ENCODE measurements at places on chromosomes 5 and 9.

DNA sequence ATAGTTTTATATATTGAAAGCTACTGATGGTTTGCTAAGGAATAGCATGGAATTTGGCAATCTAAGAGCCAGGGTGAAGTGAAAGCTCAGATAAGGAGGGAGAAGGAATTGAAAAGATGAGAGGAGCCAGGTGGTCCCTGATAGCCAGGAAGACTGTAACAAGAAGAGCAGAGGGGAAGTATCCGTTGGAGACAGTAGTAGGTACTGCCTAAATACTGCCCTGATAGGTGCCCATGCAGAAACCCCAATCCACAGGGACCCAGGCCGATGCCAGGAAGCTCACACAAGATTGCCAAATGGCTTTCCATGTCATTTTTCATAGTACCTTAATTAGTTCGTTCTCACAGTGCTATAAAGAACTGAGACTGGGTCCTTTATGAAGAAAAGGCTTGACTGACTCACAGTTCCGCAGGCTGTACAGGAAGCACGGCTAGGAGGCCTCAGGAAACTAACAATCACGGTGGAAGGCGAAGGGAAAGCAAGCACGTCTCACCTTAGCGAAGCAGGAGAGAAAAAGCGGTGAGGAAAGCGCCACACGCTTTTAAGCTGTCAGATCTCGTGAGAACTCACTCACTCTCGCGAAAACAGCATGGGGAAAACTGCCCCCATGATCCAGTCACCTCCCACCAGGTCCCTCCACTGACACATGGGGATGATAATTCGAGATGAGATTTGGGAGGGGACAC is 13.0 kb downstream of the ACTL7B start:
- no peaks in the 10 kb centered on the region for H3K36me3 ChIP-seq
- DNase-seq: peak; percentile 12
- no peak overlapping the region for H3K4me3 ChIP-seq

- DNase-seq: no peak
- no peaks in the 10 kb centered on the region for H3K4me1 ChIP-seq
- no peaks in the 10 kb centered on the region for H3K27me3 ChIP-seq
- no peak overlapping the region for H3K27ac ChIP-seq
Measured at GRCh38 chr5:32602906-32603305, 17.5 kb downstream of the SUB1 start.

GRCh38 chr9:84804951-84805694 is 135.6 kb downstream of the NTRK2 start:
- no peak overlapping the region for H3K4me3 ChIP-seq
- H3K27ac ChIP-seq: no peak overlapping the region
- H3K27me3 ChIP-seq: no peaks in the 10 kb centered on the region
- no peaks in the 10 kb centered on the region for H3K36me3 ChIP-seq
- no peaks in the 10 kb centered on the region for H3K4me1 ChIP-seq
- DNase-seq: no peak

DNA sequence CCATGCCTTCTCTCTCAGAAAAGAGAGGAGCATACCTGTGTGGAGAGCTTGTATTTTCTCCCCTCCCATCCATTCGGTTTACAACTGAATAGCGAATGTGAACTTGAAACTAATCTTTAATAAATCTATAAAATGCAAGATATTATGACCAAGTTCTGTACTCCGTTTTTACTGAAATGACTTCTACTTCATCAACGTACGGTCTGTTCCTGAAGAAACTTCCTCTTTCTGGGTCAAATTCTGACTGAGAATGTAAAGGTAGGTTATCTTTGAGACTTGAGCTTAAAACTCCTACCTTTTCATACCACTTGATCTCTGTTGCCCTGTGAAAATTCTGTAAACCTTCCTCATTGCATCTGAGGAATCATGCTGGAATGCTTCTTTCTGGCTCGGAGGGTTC is 4.2 kb upstream of the CTNNAL1 start:
- H3K36me3 ChIP-seq: peaks cover 3% of the 10 kb centered on the region
- no peak overlapping the region for H3K4me3 ChIP-seq
- no peak for DNase-seq
- H3K27ac ChIP-seq: no peak overlapping the region

- peaks cover 4% of the 10 kb centered on the region for H3K4me1 ChIP-seq
- H3K27ac ChIP-seq: no peak overlapping the region
- no peaks in the 10 kb centered on the region for H3K36me3 ChIP-seq
Measured at GRCh38 chr9:112809906-112810305, 59.3 kb downstream of the SNX30 start.

DNA sequence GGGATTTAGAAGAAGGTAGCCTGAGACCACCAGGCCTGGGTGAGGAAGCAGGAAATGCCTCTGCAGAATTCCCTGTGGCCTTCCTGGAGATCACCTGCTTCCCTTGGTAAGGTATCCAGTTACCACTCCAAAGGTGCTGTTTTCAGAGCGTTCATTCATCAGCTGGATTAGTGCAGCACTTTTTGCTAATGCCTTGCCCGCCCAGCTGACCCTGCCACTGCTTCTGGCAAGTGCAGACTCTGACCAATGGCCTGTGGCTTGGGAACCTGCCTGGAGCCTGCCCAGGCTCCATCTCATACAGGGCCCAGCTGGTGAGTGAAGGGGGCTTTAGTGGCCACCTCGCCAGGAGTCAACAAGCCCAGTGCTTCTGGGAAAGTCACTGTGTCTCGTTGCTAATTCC is 48.6 kb downstream of the FOXI1 start:
- no peak for DNase-seq
- H3K36me3 ChIP-seq: no peaks in the 10 kb centered on the region
- H3K27ac ChIP-seq: no peak overlapping the region
- H3K27me3 ChIP-seq: no peaks in the 10 kb centered on the region
- no peak overlapping the region for H3K4me3 ChIP-seq

DNA sequence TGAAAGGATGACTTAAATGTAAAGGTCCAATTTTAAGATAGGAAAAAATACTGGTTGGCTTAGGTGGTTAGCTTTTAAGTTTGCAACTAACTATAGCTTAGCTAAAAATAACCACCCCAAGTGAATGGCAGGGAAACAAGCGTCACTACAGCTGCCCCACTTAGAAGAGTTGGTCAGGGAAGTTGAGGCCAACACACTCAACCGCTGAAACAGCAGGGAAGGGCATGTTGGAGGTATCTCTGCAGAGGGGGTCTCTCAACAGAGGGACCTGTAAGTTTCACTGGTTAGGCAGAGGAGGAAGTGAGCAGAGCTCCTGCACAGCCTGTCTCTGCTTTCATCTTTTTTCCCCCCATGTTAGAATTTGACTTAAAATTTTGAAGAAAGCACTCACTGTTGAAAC is 75.3 kb downstream of the LHFPL2 start:
- DNase-seq: no peak
- no peak overlapping the region for H3K4me3 ChIP-seq
- no peaks in the 10 kb centered on the region for H3K27me3 ChIP-seq
- no peaks in the 10 kb centered on the region for H3K36me3 ChIP-seq
- H3K27ac ChIP-seq: no peak overlapping the region

DNA sequence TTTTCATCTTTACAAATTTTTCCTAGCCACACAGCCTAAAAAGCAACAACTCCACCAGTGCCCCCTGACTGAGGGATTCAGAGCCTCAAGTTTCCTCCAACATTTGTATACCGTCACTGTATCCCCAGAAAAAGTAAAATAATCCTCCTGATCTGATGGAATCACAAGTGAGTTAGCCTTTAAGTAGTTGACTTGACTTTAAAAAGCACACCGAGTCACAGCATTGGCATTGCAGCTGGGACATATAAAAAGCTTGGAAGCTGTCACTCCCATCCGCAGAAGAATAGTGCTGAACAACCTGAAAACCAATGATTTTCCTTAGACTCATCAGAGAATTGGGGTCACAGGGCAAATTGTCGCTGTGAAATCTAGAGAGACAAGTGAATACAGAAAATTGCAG is 41.6 kb upstream of the FBN2 start:
- H3K27ac ChIP-seq: no peak overlapping the region
- no peaks in the 10 kb centered on the region for H3K27me3 ChIP-seq
- H3K4me3 ChIP-seq: no peak overlapping the region
- H3K36me3 ChIP-seq: no peaks in the 10 kb centered on the region

- H3K27ac ChIP-seq: no peak overlapping the region
- 0 out of 2 replicates have a peak, but pooled peaks cover 10% of the 10 kb centered on the region for H3K36me3 ChIP-seq
- no peak overlapping the region for H3K4me3 ChIP-seq
- H3K27me3 ChIP-seq: no peaks in the 10 kb centered on the region
Measured at GRCh38 chr5:43171451-43171850, 20.6 kb upstream of the NIM1K start.

DNA sequence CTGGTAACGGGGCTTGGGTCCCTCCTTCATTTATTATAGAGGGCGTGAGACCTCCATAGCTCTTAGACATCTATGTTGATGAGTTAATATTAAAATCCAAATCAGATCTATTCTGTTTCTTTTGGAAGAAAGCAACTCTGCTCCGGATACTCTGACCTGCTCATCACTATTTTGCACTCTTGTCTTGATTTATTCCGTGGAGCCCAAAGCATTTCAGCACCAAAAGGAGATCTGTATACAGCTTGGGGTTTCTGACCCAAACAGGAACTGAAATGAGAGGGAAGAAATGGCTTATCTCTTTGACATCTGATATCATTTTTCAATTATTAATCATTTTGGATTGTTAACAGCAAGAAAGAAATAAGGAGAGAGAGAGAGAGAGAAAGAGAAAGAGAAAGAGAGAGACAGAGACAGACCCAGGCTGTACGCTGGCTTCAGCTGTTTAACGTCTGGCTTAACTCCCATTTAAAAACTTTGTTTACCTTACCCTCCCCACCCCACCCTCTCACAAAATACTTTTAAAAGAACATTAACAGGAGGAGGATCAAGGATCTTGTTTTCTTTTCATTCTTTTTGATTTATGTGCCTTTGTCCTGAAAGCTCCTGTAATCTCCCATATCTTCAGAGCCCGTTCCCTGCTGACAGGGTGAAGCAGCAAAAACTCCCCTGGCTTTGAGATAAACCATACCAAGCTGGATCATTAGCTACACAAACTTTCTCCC is 231.4 kb upstream of the TUT7 start:
- H3K27me3 ChIP-seq: no peaks in the 10 kb centered on the region
- H3K27ac ChIP-seq: no peak overlapping the region
- no peaks in the 10 kb centered on the region for H3K4me1 ChIP-seq
- no peak overlapping the region for H3K4me3 ChIP-seq
- DNase-seq: no peak
- no peaks in the 10 kb centered on the region for H3K36me3 ChIP-seq

GRCh38 chr9:22457448-22457847 is 10.8 kb downstream of the DMRTA1 start:
- no peaks in the 10 kb centered on the region for H3K36me3 ChIP-seq
- no peak overlapping the region for H3K4me3 ChIP-seq
- H3K4me1 ChIP-seq: no peaks in the 10 kb centered on the region
- no peaks in the 10 kb centered on the region for H3K27me3 ChIP-seq
- peak; percentile 60 for DNase-seq

GRCh38 chr9:121489344-121489743 is 10.3 kb downstream of the GGTA1 start:
- no peak overlapping the region for H3K4me3 ChIP-seq
- no peaks in the 10 kb centered on the region for H3K4me1 ChIP-seq
- H3K27ac ChIP-seq: no peak overlapping the region
- no peaks in the 10 kb centered on the region for H3K36me3 ChIP-seq

- no peak overlapping the region for H3K4me3 ChIP-seq
- H3K36me3 ChIP-seq: no peaks in the 10 kb centered on the region
- no peaks in the 10 kb centered on the region for H3K27me3 ChIP-seq
- no peak overlapping the region for H3K27ac ChIP-seq
- no peak for DNase-seq
Measured at GRCh38 chr9:27162045-27162444, 53.0 kb downstream of the TEK start.

- no peak for DNase-seq
- peaks cover 6% of the 10 kb centered on the region for H3K4me1 ChIP-seq
- H3K27ac ChIP-seq: no peak overlapping the region
- H3K4me3 ChIP-seq: no peak overlapping the region
- H3K27me3 ChIP-seq: no peaks in the 10 kb centered on the region
- H3K36me3 ChIP-seq: no peaks in the 10 kb centered on the region
Measured at GRCh38 chr9:19224563-19224962, 5.9 kb upstream of the DENND4C start.

DNA sequence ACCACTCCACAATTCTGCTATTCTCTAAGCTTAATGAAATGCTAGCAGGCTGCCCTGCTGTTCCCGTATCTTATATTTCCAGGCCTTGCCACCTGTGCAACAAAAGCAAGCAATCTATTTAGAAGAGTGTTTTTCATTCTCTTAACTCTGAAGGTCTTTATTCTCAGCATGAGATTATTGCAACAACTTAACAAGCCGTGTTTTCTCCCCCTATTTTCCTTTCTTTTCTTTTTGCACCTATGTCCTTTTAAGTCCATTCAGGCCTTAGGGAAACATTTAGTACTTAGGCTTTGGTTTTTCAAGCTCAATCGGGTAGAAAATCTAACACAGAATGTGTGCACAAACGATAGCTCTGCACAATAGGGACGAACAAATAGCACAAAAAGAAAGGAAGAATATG is 89.6 kb upstream of the DMRTA1 start:
- no peak for DNase-seq
- H3K36me3 ChIP-seq: 0 out of 2 replicates have a peak, but pooled peaks cover 3% of the 10 kb centered on the region
- H3K27me3 ChIP-seq: peaks cover 11% of the 10 kb centered on the region
- no peak overlapping the region for H3K4me3 ChIP-seq
- H3K27ac ChIP-seq: no peak overlapping the region

DNA sequence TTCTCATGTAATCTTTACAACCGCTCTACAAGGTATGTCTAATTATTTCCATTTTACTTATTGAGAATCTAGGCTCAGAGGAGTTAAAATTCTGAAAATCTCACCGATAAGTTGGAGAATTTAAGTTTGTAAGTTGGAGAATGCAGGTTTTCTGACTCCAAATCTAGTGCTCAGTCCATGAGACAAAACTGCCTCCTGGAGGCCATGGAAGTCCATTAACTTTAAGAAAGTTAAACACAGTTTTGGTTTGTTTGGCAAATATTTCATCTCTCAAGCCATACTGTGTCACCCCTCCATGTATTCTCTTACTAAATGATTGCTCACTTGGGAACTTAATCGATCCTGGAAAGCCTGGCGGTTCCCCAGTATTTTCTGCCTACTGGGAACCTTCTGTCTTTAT is 52.6 kb downstream of the INIP start:
- H3K4me1 ChIP-seq: peaks cover 8% of the 10 kb centered on the region
- no peaks in the 10 kb centered on the region for H3K27me3 ChIP-seq
- H3K4me3 ChIP-seq: no peak overlapping the region
- DNase-seq: no peak

- H3K4me3 ChIP-seq: no peak overlapping the region
- peak; percentile 85 for DNase-seq
- no peaks in the 10 kb centered on the region for H3K36me3 ChIP-seq
- no peak overlapping the region for H3K27ac ChIP-seq
- no peaks in the 10 kb centered on the region for H3K4me1 ChIP-seq
Measured at GRCh38 chr9:100700689-100701318, 122.9 kb downstream of the CAVIN4 start.

Data from GM23338 (cell line).